Hematopoietic multipotent progenitor cell treated with erythropoietin and hydrocortisone succinate and interleukin-3 and kit ligand, for 6 days (in vitro differentiated cells): ENCODE measurements at places on chromosomes 5 and 9.

GRCh38 chr5:33753704-33754103 is 138.1 kb downstream of the ADAMTS12 start:
- DNase-seq: no peak

DNA sequence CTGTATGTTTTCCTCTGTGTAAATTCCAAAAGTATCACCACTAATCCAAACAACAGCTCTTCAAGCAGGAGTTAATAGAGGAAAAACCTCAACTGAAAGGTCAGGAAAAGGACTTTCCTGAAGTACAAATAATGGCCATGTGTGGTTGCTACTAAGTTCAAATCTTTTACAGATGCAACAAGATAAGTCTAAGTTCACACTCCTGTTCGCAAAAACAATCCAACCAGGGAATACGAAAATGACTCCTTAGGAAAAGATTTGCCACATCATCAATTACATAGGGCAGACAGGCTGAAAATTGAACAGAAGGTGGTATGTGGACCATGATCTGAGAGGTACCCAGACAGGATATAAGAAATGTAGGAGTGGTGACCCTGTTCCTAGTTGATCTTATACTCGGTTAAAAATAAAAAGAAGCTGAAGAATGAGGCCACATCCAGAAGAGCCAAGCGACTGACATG is 210.2 kb downstream of the TSSK1B start:
- DNase-seq: no peak

GRCh38 chr5:143645356-143645755 is 166.6 kb upstream of the HMHB1 start:
- no peak for DNase-seq

- no peak for DNase-seq
Measured at GRCh38 chr5:88707216-88707965, 175.6 kb downstream of the MEF2C start.

- no peak for DNase-seq
Measured at GRCh38 chr9:16794871-16795639, 75.4 kb downstream of the BNC2 start.

GRCh38 chr5:91635950-91636734 is 253.0 kb upstream of the ARRDC3 start:
- no peak for DNase-seq

- DNase-seq: no peak
Measured at GRCh38 chr5:172448999-172449398, 5.3 kb downstream of the SH3PXD2B start.

GRCh38 chr9:1606253-1606652 is 408.9 kb upstream of the SMARCA2 start:
- no peak for DNase-seq

GRCh38 chr9:74570879-74571512 is 73.9 kb downstream of the RORB start:
- DNase-seq: peak; percentile 62

- peak; percentile 82 for DNase-seq
Measured at GRCh38 chr5:52915176-52915875, 73.8 kb upstream of the ITGA2 start.

DNA sequence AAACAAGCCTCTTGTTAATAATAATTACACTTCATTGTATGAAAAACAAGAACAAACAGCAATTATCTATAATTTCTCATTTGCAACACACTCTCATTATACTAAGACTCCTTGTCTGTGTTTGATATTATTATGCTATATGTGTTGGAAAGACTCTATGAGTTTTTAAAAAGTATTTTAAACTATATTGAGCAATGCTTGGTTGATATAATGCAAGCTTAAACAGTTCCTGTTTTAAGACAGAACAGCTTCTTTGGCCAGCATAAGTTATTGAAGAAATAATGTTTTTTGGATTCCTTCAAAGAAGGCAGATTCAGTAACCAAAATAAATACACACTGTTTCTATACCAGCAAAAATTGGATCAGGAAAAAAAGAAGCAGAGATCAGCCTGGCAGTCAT is 871.4 kb downstream of the MAT2B start:
- DNase-seq: peak; percentile 40

- DNase-seq: no peak
Measured at GRCh38 chr5:139157556-139157955, 40.6 kb downstream of the SIL1 start.
